ENCODE measurements at places on chromosomes 2 and 18.

DNA sequence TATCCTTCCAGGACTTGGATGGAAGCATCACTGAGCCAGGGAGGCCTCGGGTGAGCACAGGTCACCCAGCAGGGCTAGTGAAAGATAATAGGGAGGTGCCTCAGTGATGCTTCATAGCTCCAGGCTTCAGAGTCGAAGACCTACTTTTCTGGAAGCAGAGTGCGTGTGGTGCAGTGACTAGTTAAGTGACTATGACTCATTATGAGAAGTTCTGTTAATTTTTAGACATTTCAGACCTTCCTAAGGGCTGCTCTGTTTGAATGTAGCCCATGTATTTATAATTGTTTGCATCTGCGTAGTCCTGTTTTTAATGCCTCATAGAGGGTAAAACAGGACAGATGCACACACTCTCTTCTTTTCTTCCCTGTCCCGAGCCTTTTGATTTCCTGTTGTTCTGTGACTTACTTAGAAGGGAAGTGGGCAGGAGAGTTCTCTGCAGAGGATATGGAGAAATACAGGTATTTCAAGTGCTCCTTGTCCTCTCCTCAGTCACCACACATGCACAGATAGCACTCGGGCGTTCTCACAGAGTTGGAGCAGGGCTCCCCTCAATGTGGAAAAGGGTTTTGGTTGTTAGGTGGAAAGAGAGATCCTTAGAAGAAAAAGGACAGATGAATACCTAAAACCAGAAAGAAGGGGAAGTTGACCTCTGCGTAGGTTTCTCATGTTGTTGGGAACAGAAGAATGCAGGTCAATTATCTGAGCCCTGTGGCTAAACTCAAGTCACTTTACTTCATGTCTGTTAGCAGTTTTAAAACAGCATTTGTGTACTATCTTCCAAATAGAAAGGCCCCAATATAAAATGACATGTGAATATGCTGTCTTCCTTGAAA lies 34.7 kb downstream of the RALB start:
- DNase-seq, result peak; percentile 26

- peak; percentile 83 for DNase-seq
These were observed 29.2 kb upstream of the TEX44 start for GRCh38 chr2:231563378-231563961.

DNA sequence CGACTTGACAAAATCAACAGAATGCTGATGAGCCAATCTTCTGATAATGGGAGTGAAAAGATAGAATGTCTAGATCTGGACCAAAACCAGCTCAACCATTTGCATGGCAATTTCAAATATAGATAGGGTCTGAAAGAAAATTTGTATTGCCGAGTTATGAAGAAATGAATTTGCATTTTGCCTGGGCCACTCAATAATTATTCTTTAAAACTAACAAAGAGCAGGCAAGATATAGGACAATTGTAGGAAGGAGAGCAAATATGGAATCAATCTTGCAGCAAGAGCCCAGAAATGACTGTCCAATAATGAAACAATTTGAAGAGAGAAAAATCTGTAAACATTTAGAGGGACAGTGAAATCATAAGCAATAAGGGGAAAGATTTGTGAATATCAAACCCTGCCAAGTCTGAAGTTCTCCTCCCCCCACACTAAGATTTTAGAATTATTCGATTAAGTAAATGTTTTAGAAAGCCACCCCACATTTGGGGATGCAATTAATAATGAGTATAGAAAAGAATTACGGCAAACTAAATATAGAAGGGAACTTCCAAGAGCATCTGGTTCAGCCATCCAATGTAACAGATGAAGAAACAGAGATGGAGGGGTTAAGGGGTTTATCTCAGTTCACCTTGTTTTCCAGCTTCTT lies 377.4 kb downstream of the SETBP1 start:
- DNase-seq, result no peak

DNA sequence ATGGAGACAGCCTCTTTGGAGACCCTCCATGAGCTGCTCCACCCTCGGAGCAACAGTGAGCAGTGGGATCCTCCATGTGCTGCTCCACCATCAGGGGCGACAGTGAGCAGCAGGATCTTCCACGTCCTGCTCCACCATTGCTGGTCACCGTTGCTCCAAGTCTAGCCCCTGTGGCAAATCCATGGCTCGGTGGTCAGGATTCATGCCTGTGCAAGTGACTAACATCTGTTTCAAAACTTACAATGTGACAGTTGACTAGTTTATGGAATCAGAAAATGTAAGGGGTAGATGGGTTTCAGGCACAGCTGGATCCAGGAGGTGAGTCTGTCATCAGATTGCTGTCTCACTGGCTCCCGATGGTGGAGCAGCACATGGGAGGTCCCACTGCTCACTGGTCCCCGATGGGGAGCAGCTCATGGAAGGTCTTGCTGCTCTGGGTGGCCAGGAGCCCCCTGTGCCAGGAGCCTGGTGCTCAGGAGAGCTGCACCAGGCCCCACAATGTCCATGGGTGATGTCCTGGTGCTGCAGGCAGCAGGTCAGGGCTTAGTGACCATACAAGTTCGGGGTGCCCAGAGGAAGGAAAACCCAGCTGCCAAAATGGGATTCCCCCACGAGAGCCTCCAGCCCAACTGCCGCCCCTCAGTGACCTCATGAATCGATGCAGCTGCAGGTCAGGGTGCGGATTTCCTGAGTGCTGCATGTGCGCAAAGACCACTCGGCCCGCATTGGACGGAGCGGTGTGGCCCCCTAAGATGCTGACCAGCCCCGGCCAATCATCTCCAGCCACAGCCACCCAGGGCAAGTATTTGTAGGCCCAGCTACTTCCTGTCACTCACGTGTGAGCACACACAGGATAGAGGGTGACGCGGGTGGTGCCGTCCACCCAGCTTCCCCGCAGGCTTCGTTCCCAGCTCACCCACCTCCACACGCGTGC lies 116.5 kb upstream of the OTOS start:
- no peak for DNase-seq

- DNase-seq, result no peak
These were observed 298.2 kb upstream of the COL3A1 start for GRCh38 chr2:188676010-188676400.
